ENCODE measurements at places on chromosomes 11 and 22. TPM values are rescaled to one million over a fixed set of nuclear protein-coding genes. Genes with fewer than 3 reads are reported as not detected.

The SCGB1D2 gene
- total RNA-seq = 3.8 TPM

The MMP1 gene
- total RNA-seq = 0.53 TPM

The APOBEC3B gene
- total RNA-seq = 0.92 TPM

The APOA4 gene
- not detected for total RNA-seq

The POU2F3 gene
- not detected for total RNA-seq

The CSF2RB gene
- total RNA-seq = 39.4 TPM

The CHEK2 gene
- 1.6 TPM for total RNA-seq

The OR8B2 gene
- total RNA-seq = not detected

The RPUSD4 gene
- 32.1 TPM for total RNA-seq

The SLC15A3 gene
- total RNA-seq = 15.3 TPM

The MED15 gene
- 78.3 TPM for total RNA-seq

DNA sequence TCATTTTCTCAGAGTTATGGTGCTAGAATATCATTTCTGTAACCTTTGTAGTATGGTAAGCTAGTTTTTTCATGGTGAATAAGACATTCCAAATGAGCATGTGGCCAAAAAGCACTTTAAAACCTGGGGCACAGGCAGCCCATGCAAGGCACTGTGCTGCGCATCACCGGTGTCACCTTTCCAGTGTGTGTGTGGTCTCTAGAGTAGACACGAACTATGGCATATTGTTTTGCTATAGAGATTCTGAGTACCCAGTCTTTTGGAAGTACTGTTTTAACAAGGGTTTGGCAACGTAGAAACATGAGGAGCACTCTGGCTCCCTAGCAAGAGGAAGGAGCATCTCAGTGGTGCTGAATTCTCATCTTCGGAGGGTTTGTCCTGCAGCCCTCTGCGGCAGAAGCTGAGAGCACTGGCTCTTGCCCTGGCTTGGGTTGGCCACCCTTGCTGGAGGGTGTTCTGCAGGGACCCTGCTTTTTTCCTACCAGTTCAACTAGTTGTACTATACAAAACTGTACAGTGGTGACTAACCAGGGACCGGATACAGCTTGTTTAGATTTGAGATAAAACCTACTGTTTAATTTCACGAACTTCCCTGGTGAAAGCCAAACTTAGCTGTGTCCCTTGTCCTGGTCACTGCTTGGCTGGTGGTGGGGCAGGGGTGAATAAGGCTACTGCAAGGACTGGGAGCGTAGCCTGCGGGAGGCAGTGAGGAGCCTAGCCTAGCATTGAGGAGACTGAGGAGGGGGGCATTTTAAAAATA lies 135.7 kb downstream of the ATXN10 start:
- H3K27me3 ChIP-seq = no peaks in the 10 kb centered on the region
- no peak overlapping the region for H3K27ac ChIP-seq
- no peak overlapping the region for H3K4me3 ChIP-seq

DNA sequence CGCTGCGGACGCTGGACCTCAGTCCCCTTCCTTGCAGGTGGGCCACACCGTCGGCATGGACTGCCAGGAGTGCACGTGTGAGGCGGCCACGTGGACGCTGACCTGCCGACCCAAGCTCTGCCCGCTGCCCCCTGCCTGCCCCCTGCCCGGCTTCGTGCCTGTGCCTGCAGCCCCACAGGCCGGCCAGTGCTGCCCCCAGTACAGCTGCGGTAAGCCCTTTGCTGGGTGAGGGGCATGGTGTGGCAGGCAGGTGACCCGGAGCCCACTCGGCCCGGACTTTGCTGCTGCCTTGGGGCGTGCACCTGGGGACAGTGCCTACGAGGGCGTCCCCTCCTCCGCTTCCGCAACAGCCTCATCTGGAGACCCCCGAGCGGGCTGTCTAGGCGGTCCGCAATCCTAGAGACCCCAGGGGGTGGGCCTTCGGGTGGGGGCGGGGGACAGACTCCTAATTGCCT lies 25.4 kb upstream of the MUC5B start:
- peak; percentile 53 for DNase-seq
- no peak overlapping the region for H3K27ac ChIP-seq
- H3K4me1 ChIP-seq = no peaks in the 10 kb centered on the region
- peaks cover 13% of the 10 kb centered on the region for H3K27me3 ChIP-seq

DNA sequence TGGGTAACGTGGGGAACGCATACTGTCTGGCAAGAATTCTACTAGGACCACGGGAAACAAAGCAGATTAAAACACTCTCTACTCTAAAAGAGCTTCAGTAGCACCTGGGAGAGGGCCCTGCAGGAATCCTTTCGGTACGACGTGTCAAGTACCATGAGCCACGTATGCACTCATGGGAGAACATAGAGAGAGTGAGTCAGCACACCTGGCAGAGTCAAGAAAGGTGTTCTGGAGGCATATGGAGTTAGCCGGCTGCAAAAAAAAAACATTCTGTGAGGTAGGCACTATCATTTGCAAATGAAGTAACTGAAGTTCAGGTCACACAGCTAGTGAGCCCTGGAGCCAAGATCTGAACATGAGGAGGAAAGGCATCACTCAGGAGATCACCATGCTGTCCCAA lies 71.1 kb upstream of the BID start:
- H3K4me1 ChIP-seq = no peaks in the 10 kb centered on the region
- peaks cover 16% of the 10 kb centered on the region for H3K36me3 ChIP-seq
- no peaks in the 10 kb centered on the region for H3K27me3 ChIP-seq
- H3K27ac ChIP-seq = peak overlapping the region; percentile 86
- no peak for DNase-seq

DNA sequence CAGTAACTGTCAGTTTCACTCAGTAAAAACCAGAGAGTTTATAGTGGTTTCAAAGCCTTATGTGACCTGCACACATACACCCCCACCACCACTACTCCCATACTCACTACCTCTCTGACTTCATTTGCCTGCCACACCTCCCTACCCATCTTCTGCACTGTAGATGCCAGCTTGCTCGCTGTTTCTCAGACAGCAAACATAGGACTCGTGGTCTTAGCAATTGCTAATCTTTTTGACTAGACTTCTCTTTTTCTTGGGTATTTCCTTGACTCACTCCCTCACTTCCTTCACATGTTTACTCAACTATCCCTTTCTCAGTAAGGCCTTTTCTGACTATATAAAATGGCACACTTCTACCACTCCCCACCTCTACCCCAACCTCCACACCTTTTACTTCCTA lies 27.8 kb downstream of the CEP295 start:
- peaks cover 91% of the 10 kb centered on the region for H3K36me3 ChIP-seq
- no peak overlapping the region for H3K4me3 ChIP-seq
- H3K4me1 ChIP-seq = no peaks in the 10 kb centered on the region
- no peak for DNase-seq
- no peaks in the 10 kb centered on the region for H3K27me3 ChIP-seq

GRCh38 chr11:73647459-73648100 lies 1.2 kb downstream of the PLEKHB1 start:
- H3K27me3 ChIP-seq = no peaks in the 10 kb centered on the region
- H3K36me3 ChIP-seq = no peaks in the 10 kb centered on the region

DNA sequence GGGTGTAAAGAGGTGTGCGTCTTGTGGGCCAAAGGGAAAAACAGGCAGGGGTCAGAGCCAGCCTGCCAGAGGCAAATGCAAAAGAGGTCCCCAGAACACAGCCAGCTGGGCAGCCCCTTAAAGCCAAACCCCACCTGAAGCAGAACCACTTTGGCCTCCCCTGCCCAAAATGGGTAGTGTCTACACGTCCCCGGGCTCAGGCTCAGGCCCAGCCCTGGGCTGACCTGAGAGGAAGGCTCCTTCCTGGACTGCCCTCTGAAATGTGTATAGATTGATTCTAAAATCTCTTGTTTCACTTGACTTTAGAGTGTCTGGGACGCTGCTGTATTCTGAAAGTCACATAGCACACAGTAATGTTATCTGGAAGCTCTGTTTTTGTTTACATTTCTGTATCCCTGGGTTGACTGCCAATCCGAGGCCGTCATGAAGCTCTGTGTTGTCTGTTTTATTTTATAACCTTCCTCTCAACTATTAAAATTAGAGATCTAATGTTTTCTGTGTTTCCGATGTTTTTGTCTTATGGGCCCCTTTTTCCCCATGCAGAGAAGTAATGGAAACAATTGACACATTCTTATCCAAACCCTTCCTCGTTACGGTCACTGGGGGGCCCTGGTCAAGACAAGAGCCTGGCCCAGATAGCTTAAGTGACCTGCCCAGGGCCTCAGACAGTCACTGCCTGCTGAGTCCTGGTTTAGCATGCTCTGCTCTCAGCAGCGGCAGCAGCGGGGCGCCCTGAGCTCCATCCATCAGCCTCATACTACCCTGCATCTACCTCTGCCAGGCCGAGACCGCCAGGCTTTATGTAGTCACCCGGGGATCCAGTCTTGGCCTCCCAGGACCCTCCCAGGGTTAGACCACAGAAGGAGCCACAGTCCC lies 10.1 kb downstream of the OVOL1 start:
- no peak overlapping the region for H3K27ac ChIP-seq
- H3K36me3 ChIP-seq = no peaks in the 10 kb centered on the region
- no peak overlapping the region for H3K4me3 ChIP-seq
- no peak for DNase-seq

DNA sequence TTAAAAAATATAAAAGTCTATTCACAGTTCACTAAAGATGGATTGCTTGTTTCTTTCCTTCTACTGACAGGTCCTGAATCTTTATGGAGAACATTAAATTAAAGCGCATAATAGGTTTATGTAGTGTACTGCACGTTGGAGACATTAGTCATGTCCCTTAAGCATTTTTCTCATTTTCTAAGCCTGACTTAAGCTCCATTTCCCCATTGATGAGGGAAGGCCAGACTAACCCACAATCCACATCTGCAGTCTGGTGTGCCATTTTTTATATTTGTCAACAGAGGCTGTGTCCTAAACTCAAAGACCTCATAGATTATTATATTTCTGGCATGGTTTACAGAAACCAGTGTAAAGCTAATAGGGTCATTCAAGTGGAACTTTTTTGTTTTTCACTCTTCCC lies 39.9 kb downstream of the CADM1 start:
- H3K36me3 ChIP-seq = no peaks in the 10 kb centered on the region
- DNase-seq = no peak
- H3K4me1 ChIP-seq = no peaks in the 10 kb centered on the region
- no peak overlapping the region for H3K4me3 ChIP-seq

- no peak for DNase-seq
- no peak overlapping the region for H3K4me3 ChIP-seq
- H3K36me3 ChIP-seq = no peaks in the 10 kb centered on the region
- H3K4me1 ChIP-seq = no peaks in the 10 kb centered on the region
- H3K27ac ChIP-seq = no peak overlapping the region
- no peaks in the 10 kb centered on the region for H3K27me3 ChIP-seq
These were observed 86.5 kb upstream of the CLPB start for GRCh38 chr11:72520815-72521214.

- H3K4me1 ChIP-seq = peaks cover 3% of the 10 kb centered on the region
- DNase-seq = no peak
- H3K27me3 ChIP-seq = no peaks in the 10 kb centered on the region
- H3K36me3 ChIP-seq = no peaks in the 10 kb centered on the region
- no peak overlapping the region for H3K27ac ChIP-seq
- no peak overlapping the region for H3K4me3 ChIP-seq
These were observed 438.1 kb downstream of the SOX6 start for GRCh38 chr11:15918212-15918611.

GRCh38 chr22:25570486-25570885 lies 6.0 kb downstream of the GRK3 start:
- H3K27ac ChIP-seq = no peak overlapping the region
- H3K36me3 ChIP-seq = no peaks in the 10 kb centered on the region
- no peak for DNase-seq
- no peak overlapping the region for H3K4me3 ChIP-seq
- H3K4me1 ChIP-seq = no peaks in the 10 kb centered on the region

DNA sequence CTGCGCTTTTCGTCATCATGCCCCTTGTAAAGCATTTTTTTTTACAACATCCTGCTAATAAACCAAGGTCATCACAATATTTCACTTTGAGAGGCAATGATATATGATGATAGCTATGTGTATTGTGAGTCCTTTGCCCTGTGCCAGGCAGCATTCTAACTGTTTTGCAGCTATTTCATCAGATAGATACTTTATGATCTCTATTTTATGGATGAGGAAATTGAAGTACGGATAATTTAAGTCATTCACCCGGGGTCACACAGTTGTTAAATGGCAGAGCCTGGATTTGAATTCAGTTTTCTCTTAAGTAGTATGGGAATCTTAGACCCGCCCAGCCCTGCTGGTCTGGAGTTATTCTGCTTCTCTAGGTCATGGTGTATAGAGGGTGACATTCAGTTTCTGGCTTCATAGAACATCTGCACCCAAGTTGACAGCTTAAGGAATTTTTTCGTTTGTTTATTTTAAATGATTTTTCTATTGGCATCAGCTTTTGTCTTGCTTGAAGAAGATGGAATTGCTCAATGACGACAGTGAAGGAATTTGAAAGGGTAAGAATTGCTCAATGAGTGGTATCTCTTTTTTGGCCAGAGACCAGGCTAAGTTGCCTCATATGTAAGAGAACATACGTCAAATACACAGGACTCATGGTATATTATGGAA lies 926 bp downstream of the PRR5L start:
- H3K4me3 ChIP-seq = no peak overlapping the region
- no peak for DNase-seq
- H3K27me3 ChIP-seq = no peaks in the 10 kb centered on the region
- no peak overlapping the region for H3K27ac ChIP-seq

DNA sequence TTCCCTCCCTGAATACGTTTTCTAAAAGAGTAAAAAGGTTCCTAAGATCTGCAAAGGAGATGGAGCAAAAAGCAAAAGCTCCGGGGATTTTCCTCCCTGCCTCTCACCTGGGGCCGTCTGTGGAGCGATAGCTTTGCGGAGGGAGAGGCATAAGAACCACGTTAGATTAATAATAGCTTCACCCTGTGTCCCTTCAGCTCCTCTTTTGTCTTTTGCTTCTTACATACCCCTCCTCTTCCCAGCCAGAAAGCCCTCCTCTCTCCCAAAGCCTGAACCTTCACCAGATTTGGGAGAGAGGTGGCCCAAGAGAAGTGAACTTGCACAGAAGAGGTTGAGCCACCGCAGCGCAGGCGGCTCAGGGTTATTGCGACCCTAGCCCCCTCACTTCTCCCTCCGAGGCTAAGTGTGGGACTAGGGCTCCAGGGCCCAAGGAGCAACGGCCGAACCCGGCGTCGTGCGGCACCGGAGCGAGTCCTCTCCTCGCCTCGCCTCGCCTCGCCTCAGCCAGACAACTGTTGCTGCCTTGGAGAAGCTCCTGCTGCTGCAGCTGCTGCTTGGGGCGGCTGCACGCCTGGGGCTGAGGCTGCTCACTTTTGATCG lies 97.6 kb upstream of the HSD17B12 start:
- peaks cover 88% of the 10 kb centered on the region for H3K27me3 ChIP-seq
- no peak overlapping the region for H3K27ac ChIP-seq
- no peak for DNase-seq
- H3K4me3 ChIP-seq = no peak overlapping the region
- no peaks in the 10 kb centered on the region for H3K36me3 ChIP-seq
- peaks cover 17% of the 10 kb centered on the region for H3K4me1 ChIP-seq

GRCh38 chr22:39832627-39833074 lies 60.9 kb downstream of the ENTHD1 start:
- H3K27me3 ChIP-seq = peaks cover 22% of the 10 kb centered on the region
- DNase-seq = no peak
- H3K27ac ChIP-seq = no peak overlapping the region

- H3K27ac ChIP-seq = peak overlapping the region; percentile 94
- DNase-seq = peak; percentile 54
- no peaks in the 10 kb centered on the region for H3K27me3 ChIP-seq
- H3K36me3 ChIP-seq = no peaks in the 10 kb centered on the region
These were observed 30.8 kb downstream of the MYH9 start for GRCh38 chr22:36356708-36357624.
